Spleen (tissue), 13 donors: ENCODE measurements at places on chromosomes 11 and 22. TPM values are rescaled to one million over a fixed set of nuclear protein-coding genes. Genes with fewer than 3 reads are reported as not detected.

DNA sequence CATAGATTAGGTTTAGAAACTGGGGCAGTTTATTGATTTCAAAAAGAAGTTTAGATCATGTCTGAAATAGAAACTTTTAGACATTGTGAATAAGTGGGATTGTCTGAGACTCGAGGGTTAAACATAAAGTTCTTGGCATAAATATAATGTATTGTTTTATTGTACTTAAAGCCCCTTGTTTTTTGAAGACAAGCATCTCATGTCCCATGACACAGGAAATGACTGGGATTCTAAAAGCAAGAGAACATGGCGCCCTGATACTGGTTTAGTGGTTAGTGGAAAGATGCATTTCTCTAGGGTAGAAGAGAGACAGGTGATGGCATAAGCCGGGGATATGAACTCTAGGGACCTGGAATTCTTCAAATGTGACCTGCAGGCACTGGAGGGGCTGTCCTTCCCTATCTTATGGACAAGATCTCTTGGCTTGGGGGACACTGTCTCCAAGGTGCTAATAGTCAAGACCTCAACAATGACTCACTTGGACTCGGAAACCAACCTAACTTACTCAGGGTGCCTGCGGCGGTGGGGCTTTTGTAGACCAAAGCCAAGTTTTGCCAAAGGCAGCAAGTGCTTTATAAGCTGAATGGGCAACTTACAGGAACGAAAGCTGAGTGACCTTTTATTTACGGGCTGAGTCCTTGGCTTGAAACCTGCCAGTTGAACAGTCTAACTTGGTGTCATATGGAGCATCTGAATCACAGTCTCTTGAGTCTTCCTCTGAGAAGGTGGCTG is 48.2 kb downstream of the UBASH3B start:
- H3K4me3 ChIP-seq, result no peak overlapping the region
- H3K27ac ChIP-seq, result peak overlapping the region; percentile 19
- peaks cover 21% of the 10 kb centered on the region for H3K4me1 ChIP-seq
- no peak for DNase-seq
- H3K27me3 ChIP-seq, result no peaks in the 10 kb centered on the region

- no peaks in the 10 kb centered on the region for H3K27me3 ChIP-seq
- no peak overlapping the region for H3K4me3 ChIP-seq
- H3K27ac ChIP-seq, result no peak overlapping the region
- no peaks in the 10 kb centered on the region for H3K36me3 ChIP-seq
Measured at GRCh38 chr11:73648571-73649046, 2.2 kb downstream of the PLEKHB1 start.

DNA sequence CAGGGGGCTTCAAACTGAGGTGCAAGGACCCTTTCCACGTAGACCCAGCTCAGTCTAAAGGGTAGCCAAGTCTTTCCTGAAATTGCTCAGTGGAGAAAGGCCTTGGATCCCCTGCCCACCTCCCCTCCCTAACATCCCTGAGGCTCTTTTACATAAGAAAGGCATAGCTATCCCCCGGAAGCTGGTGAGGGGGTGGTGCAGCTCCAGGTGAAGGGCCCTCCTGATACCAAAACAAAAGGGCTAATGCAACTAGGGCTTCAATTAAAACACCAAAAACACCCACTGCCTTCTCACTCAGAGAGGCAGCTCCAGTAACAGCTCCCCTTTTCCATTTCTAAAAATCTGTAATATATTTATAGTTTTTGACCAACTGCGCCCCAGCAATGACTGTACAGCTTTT is 5.8 kb downstream of the SHANK2 start:
- DNase-seq, result no peak
- H3K36me3 ChIP-seq, result no peaks in the 10 kb centered on the region
- peaks cover 9% of the 10 kb centered on the region for H3K4me1 ChIP-seq

GRCh38 chr22:35728639-35729308 is 11.1 kb downstream of the APOL5 start:
- no peaks in the 10 kb centered on the region for H3K27me3 ChIP-seq
- no peaks in the 10 kb centered on the region for H3K36me3 ChIP-seq
- no peak overlapping the region for H3K4me3 ChIP-seq
- H3K4me1 ChIP-seq, result no peaks in the 10 kb centered on the region
- H3K27ac ChIP-seq, result no peak overlapping the region

- no peak overlapping the region for H3K27ac ChIP-seq
- H3K36me3 ChIP-seq, result no peaks in the 10 kb centered on the region
- no peak overlapping the region for H3K4me3 ChIP-seq
- H3K4me1 ChIP-seq, result no peaks in the 10 kb centered on the region
Measured at GRCh38 chr11:70175236-70175698, 27.8 kb upstream of the FADD start.

GRCh38 chr22:28497188-28497587 is 182.5 kb downstream of the TTC28 start:
- no peaks in the 10 kb centered on the region for H3K27me3 ChIP-seq
- H3K4me1 ChIP-seq, result no peaks in the 10 kb centered on the region
- H3K27ac ChIP-seq, result no peak overlapping the region
- no peak for DNase-seq

GRCh38 chr11:69391192-69392103 is 90.0 kb upstream of the LINC01488 start:
- H3K4me3 ChIP-seq, result no peak overlapping the region
- H3K36me3 ChIP-seq, result no peaks in the 10 kb centered on the region
- H3K4me1 ChIP-seq, result no peaks in the 10 kb centered on the region
- H3K27me3 ChIP-seq, result no peaks in the 10 kb centered on the region
- no peak overlapping the region for H3K27ac ChIP-seq
- DNase-seq, result peak; percentile 44

GRCh38 chr11:16136792-16137390 is 219.5 kb downstream of the SOX6 start:
- H3K27me3 ChIP-seq, result no peaks in the 10 kb centered on the region
- H3K4me1 ChIP-seq, result no peaks in the 10 kb centered on the region
- H3K27ac ChIP-seq, result no peak overlapping the region
- no peak overlapping the region for H3K4me3 ChIP-seq
- H3K36me3 ChIP-seq, result no peaks in the 10 kb centered on the region

DNA sequence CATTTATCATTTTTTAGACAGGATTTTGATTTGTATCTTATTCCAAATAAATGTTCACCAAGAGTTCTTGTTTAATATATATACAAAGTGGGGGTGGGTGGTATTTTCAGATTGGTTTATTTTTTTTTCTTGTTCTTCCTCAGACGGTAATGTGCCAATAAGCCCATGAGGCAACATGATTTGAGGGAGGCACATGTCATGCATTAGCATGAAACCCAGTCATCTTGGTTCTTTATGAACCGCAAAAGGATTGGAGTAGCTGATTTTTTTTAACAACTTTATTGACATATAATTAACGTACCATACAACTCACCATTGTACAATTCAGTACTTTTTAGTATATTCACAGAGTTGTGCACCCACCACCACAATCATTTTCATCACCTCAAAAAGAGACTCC is 2.7 kb downstream of the BCL2L13 start:
- no peak overlapping the region for H3K4me3 ChIP-seq
- H3K27ac ChIP-seq, result no peak overlapping the region
- peaks cover 25% of the 10 kb centered on the region for H3K4me1 ChIP-seq
- H3K36me3 ChIP-seq, result peaks cover 24% of the 10 kb centered on the region

GRCh38 chr11:75562048-75562835 is at the start of gene SERPINH1:
Gene SERPINH1 (plus strand): TSS chr11:75562253. CDS start chr11:75566350, 4,097 bp downstream.
- peak within 1 kb of the TSS; percentile 94 for H3K27ac ChIP-seq
- peaks cover 4% of the 10 kb centered on the region for H3K36me3 ChIP-seq
- peak; percentile 90 for DNase-seq
- peak within 1 kb of the TSS; percentile 72 for H3K4me3 ChIP-seq

- H3K27ac ChIP-seq, result no peak overlapping the region
- H3K4me3 ChIP-seq, result no peak overlapping the region
- H3K36me3 ChIP-seq, result peaks cover 8% of the 10 kb centered on the region
- no peaks in the 10 kb centered on the region for H3K27me3 ChIP-seq
- no peak for DNase-seq
Measured at GRCh38 chr11:45217991-45218390, 68.2 kb downstream of the SYT13 start.

GRCh38 chr11:80944758-80945157 is 1503.9 kb upstream of the TENM4 start:
- no peak for DNase-seq
- H3K36me3 ChIP-seq, result no peaks in the 10 kb centered on the region
- no peaks in the 10 kb centered on the region for H3K4me1 ChIP-seq
- no peak overlapping the region for H3K27ac ChIP-seq
- H3K27me3 ChIP-seq, result no peaks in the 10 kb centered on the region

DNA sequence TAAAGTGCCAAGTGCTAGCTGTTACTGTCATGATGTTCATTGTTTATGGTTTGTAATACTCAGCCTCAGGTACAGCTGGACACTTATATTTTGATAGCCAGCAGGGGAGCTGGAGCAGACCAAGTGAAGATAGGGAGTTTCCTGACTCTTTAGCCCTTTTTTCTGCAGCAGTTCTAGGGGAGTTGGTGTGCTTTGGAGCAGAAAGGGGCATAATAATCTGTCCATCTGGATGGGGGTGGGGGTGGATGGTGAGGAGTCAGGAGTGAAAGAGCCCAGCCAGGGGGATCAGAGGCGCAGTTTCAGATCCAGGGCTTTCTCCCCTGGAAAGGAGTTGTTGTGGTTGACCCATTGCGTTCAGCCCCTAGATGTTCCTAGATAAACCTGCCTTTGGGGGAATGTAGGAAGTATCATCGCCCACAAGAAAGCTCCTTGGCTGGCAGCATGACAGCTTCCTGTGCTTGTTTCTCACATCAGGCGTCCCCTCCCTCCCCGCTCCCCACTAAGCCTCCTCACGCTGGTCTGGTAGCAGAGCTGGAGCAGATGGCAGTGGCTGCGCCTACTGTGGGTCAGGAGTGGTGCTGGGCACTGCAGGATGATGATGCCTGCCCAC is 41.9 kb downstream of the MED15 start:
- H3K4me1 ChIP-seq, result peaks cover 64% of the 10 kb centered on the region
- DNase-seq, result peak; percentile 84
- no peaks in the 10 kb centered on the region for H3K27me3 ChIP-seq
- H3K27ac ChIP-seq, result peak overlapping the region; percentile 76
- no peak overlapping the region for H3K4me3 ChIP-seq
- peaks cover 25% of the 10 kb centered on the region for H3K36me3 ChIP-seq

DNA sequence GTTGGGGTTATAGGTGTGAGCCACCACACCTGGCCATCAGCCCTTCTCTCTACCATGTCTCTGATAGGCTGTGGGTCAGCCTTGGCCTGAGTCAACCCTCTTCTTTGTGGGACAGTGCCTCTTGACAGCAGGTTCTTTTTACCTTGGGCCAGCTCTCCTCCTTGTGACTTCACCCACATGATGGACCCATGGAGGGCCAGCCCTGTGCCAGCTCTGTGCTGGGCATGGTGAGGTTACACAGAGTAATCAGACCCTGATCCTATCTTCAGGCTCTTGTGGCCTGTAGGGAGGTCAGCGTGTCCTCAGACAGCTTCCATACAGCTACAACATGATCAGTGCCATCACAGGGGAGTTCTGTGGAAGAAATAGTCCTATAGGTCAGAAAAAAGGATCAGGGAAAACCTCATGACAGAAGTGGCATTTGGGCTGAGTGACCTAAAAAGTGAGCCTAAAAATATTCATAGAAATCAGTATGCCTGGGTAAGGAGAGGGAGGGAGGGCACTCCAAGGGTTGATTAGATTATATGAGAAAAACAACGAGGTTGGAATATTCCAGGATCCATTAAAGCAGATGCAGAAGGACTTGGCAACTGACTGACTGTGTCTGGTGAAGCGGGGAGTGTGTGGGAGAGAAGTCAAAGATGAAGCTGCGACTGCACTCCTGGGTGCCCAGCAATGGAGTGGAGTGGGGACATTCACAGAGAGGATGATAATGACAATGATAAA is 17.1 kb downstream of the OTOG start:
- H3K4me1 ChIP-seq, result no peaks in the 10 kb centered on the region
- no peak overlapping the region for H3K4me3 ChIP-seq
- H3K27ac ChIP-seq, result no peak overlapping the region
- H3K27me3 ChIP-seq, result peaks cover 4% of the 10 kb centered on the region
- DNase-seq, result no peak

GRCh38 chr11:118000850-118001228 is 14.6 kb downstream of the IL10RA start:
- H3K4me1 ChIP-seq, result peaks cover 28% of the 10 kb centered on the region
- peak overlapping the region; percentile 67 for H3K27ac ChIP-seq
- DNase-seq, result no peak

- no peak overlapping the region for H3K4me3 ChIP-seq
- no peak for DNase-seq
- H3K27me3 ChIP-seq, result peaks cover 67% of the 10 kb centered on the region
- H3K27ac ChIP-seq, result no peak overlapping the region
- peaks cover 10% of the 10 kb centered on the region for H3K4me1 ChIP-seq
- no peaks in the 10 kb centered on the region for H3K36me3 ChIP-seq
Measured at GRCh38 chr22:33056690-33057089, 1.5 kb downstream of the SYN3 start.

- H3K36me3 ChIP-seq, result peaks cover 7% of the 10 kb centered on the region
- peaks cover 23% of the 10 kb centered on the region for H3K4me1 ChIP-seq
- H3K4me3 ChIP-seq, result no peak overlapping the region
Measured at GRCh38 chr22:19843107-19843856, 11.4 kb downstream of the GNB1L start.

GRCh38 chr22:37472418-37473006 is 13.7 kb downstream of the MFNG start:
- H3K27ac ChIP-seq, result no peak overlapping the region
- H3K4me1 ChIP-seq, result no peaks in the 10 kb centered on the region
- peaks cover 71% of the 10 kb centered on the region for H3K36me3 ChIP-seq
- H3K4me3 ChIP-seq, result no peak overlapping the region
- H3K27me3 ChIP-seq, result no peaks in the 10 kb centered on the region
- DNase-seq, result no peak

DNA sequence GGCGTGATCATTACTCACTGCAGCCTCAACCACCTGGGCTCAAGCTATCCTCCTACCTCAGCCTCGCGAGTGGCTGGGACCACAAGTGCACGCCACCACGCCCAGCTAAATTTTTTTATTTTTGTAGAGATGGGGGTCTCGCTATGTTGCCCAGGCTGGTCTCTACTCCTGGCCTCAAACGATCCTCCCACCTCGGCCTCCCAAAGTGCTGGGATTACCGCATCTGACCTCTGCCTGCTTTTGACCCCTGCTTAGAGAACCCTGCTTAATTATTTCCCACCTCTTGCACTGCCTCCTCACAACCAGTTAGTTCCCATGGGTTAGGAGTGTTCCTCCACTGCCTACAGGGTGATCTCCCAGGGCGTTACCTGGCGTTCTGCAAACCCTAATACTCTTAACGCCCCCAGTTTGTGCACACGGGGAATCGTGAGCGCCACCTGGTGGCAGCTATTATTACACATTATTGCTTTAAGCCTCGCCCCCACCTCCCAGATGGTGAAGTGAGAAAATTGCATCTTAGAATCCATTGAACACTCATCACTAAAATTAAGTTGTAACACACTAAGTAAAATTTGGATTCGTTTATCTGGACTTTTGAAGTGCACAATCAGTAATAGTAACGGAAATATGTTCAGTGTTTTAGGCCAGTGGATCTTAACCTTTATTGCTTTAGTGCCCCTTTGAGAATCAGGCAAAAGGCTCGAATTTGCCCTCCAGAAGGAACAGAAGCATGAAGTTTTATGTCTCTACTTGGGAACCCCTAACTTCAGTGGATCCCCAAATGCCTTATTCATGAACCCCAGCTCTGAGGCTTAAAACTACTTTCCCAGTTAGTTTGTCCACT is 61.4 kb upstream of the ASPHD2 start:
- H3K27me3 ChIP-seq, result no peaks in the 10 kb centered on the region
- no peak overlapping the region for H3K4me3 ChIP-seq

Gene PGA4
- 2.5 TPM for total RNA-seq

Gene GALNT18
- 3.5 TPM for total RNA-seq

Gene ALDH3B1
- 28.4 TPM for total RNA-seq

Gene PAMR1
- total RNA-seq, result 5.0 TPM

Gene RASSF10
- total RNA-seq, result not detected

Gene ADSL
- 43.6 TPM for total RNA-seq

Gene SFI1
- 106 TPM for total RNA-seq

Gene GUCY1A2
- 25.4 TPM for total RNA-seq

Gene ZNF214
- total RNA-seq, result 0.34 TPM

Gene KRTAP5-9
- total RNA-seq, result not detected

Gene PAFAH1B2
- 60.3 TPM for total RNA-seq

Gene CLCF1
- 6.7 TPM for total RNA-seq

Gene HTR3A
- not detected for total RNA-seq

Gene ENTHD1
- total RNA-seq, result 0.59 TPM

Gene RAB36
- total RNA-seq, result 3.4 TPM

Gene OR10A2
- not detected for total RNA-seq

Gene OR4A16
- not detected for total RNA-seq
